ENCODE measurements at places on chromosomes 5 and 9. TPM values are rescaled to one million over a fixed set of nuclear protein-coding genes. Genes with fewer than 3 reads are reported as not detected.
A peak's percentile ranks its signal among the peaks of the same experiment; 100 is the strongest.

GRCh38 chr9:109172935-109173334 is 5.9 kb upstream of the FRRS1L start:
- H3K27me3 ChIP-seq = no peaks in the 10 kb centered on the region
- H3K4me1 ChIP-seq = no peaks in the 10 kb centered on the region
- no peaks in the 10 kb centered on the region for H3K36me3 ChIP-seq
- no peak overlapping the region for H3K27ac ChIP-seq
- H3K4me3 ChIP-seq = no peak overlapping the region
- DNase-seq = no peak

DNA sequence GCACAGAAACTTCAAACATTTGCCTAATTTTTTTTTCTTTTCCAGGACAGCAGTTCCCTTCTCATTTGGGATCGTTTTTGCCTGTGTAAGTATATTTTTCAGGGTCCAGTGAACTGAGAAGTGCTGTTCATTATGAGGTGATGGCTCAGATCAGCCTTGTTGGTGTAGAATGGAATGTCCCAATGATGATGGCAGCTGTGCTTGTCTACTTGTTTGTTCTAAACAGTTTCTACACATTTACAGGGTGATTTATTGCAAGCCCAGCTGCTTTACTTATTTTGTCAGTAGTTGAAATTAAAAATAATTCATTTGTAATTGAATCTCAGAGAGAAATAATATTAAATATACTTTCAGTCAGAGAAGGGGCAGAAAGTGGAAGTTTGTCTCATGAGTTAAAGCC is 337.6 kb upstream of the SEMA6A start:
- H3K27ac ChIP-seq = no peak overlapping the region
- H3K36me3 ChIP-seq = no peaks in the 10 kb centered on the region
- no peak overlapping the region for H3K4me3 ChIP-seq
- no peaks in the 10 kb centered on the region for H3K27me3 ChIP-seq
- DNase-seq = no peak

GRCh38 chr9:114957558-114957957 is 27.2 kb upstream of the TNFSF8 start:
- no peak overlapping the region for H3K4me3 ChIP-seq
- no peak for DNase-seq
- H3K27ac ChIP-seq = peak overlapping the region; percentile 20
- no peaks in the 10 kb centered on the region for H3K27me3 ChIP-seq

DNA sequence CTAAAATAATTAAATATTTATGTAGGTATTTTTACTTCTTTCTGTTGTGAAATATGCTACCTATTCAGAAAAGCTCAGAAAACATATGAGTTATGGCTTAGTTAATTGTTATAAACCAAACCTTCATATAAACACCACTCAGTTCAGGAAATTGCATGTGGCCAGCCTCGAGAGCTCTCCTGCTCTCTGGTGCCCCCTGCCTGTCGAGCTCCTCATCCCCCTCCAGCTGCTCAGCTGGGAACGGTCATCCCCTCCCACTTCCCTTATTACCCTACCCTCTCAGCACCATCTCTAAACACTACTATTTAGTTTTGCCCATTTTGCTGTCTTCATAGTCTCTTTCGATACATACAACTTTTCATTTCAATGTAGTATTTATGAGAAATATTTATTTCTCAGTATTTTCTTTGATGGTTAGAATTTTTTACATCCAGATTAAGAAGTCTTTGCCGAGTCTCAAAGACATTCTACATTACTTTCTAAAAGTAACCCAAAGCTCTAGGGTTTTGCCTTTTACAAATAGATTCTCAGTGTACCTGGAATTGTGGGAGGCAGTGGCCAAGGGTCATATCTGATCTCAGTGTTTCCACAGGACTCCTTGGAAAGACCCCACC is 51.2 kb upstream of the SEMA4D start:
- no peak overlapping the region for H3K4me3 ChIP-seq
- H3K27ac ChIP-seq = no peak overlapping the region
- H3K36me3 ChIP-seq = no peaks in the 10 kb centered on the region
- no peaks in the 10 kb centered on the region for H3K27me3 ChIP-seq

DNA sequence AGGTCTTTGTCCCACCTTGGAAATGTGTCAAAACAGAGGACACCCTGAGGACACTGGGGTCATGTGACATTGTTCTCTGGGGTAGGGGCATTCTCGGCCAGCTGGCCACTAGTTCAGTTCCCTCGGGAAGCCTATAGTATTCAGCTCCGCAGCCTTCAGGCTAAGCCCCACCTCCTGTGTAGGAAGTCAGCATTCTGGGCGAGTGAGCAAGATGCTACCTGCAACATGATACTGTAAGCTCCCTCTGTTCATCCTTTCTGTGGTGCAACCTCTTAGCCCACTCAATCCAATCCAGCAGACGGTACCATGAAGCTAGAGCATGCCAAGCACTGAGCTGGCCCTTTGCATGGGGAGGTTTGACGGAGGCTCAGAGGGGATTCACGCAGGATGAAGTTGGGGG is 5.3 kb downstream of the NTNG2 start:
- no peak overlapping the region for H3K4me3 ChIP-seq
- no peak for DNase-seq
- H3K36me3 ChIP-seq = no peaks in the 10 kb centered on the region
- peaks cover 27% of the 10 kb centered on the region for H3K4me1 ChIP-seq

DNA sequence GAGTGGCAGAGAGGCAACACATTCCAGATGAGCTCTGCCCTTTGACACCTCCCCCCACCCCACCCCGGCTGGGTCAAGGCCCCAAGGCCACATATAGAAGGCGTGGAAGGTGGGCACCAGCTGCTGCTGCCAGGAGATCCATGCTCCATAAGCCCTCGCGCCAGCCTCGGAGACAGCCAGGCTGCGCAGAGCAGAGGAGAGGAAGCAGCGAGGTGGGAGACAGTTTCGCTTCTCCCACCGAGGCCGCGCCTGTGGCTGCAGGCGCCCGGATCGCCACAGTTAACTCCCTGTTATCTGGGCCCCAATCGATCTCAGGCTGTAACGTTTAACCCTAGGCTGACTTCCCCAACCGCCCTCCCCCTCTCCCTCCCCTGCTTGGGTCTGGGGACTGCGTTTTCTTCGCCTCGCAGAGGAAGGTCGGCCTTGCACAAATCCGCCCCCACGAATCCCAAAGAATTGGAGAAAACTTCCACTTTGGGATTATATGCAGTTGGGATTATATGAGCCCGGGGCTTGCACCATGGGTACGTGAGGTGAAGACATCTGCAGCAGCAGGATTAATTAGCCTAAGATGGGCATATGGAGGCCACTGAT is 1.1 kb upstream of the CXXC5 start:
- H3K4me3 ChIP-seq = peak overlapping the region; percentile 87
- H3K27ac ChIP-seq = no peak overlapping the region
- DNase-seq = no peak

DNA sequence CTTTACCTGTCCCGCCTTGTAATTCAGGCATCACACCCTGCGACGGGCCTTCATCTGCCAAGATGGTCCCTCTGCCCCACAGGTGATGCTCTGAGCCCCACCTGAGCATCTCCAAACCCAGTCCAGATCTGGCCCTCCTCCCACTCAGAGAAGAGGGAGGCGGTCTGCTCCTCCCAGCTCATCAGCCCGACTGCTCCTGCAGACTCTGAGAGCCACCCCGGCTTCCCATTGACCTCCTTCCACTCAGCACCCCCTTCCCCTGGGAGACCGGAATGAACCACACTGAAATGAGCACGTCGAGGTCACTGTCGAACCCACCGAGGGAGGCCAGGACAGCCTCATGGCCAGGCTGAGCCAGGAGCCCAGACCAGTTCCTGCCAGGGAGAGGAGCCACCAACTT is 12.8 kb downstream of the ABO start:
- H3K36me3 ChIP-seq = no peaks in the 10 kb centered on the region
- H3K27me3 ChIP-seq = no peaks in the 10 kb centered on the region
- no peak overlapping the region for H3K27ac ChIP-seq

- H3K36me3 ChIP-seq = peaks cover 36% of the 10 kb centered on the region
- peaks cover 66% of the 10 kb centered on the region for H3K4me1 ChIP-seq
- peak overlapping the region; percentile 99 for H3K4me3 ChIP-seq
These were observed 1.8 kb downstream of the HNRNPH1 start for GRCh38 chr5:179621551-179622214.

DNA sequence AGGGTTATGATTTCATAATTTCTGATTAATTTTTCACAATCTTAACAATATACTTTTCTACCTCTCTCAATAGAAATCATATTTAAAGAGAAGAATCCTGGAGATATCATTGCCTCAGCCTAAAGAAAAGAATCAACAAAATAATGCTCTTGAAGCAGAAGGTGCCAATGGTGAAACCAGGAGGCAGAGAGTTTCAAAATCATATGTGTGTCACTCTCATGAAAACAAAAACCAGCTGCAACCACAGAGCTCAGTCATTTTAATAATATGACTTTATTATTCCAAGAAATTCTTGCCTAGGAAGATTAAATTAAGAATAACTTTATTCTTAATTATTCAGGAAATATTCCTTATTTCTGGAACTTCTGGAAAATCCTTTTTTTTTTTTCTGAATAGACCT is 266.8 kb upstream of the ACTBL2 start:
- H3K4me1 ChIP-seq = no peaks in the 10 kb centered on the region
- no peak overlapping the region for H3K27ac ChIP-seq
- DNase-seq = no peak
- no peaks in the 10 kb centered on the region for H3K36me3 ChIP-seq
- H3K27me3 ChIP-seq = no peaks in the 10 kb centered on the region

GRCh38 chr5:158273035-158273434 is 414.1 kb upstream of the CLINT1 start:
- no peaks in the 10 kb centered on the region for H3K36me3 ChIP-seq
- peak; percentile 82 for DNase-seq
- no peaks in the 10 kb centered on the region for H3K4me1 ChIP-seq
- H3K4me3 ChIP-seq = no peak overlapping the region
- H3K27ac ChIP-seq = no peak overlapping the region

DNA sequence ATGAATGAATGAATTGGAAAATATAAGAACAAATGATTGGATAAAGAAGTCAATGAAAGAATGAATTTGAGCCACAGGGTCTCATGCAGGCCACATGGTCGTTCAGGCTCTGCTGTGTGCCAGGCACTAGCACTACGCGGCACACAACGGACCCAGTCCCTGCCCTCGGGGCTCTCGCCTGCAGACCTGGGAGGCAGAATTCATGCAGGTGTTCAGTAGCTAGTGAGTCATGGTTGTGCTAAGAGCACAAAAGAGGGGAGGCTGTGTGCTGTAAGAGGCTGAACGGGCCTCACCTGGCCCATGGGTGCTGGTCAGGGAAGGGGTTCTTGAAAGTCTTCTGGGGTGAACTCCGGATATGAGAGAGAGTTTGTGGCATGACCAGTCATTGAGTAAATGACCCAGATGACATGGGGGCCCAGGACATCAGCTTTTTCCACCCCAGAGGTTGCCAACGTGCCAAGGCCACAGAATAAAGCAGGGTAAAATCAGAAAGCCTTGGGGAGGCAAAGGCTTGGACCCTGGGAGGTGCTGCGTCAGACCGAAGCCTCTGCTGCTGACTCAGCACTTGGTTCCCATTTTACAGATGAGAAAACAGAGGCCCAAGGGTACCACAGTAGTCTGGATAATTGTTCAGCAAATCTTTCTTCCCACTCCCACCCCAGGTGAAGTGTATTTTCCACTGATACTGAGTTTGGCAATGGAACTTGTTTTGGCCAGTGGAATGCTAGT is 264.3 kb upstream of the MVB12B start:
- no peaks in the 10 kb centered on the region for H3K4me1 ChIP-seq
- DNase-seq = no peak
- no peaks in the 10 kb centered on the region for H3K27me3 ChIP-seq
- H3K36me3 ChIP-seq = no peaks in the 10 kb centered on the region
- H3K27ac ChIP-seq = no peak overlapping the region
- H3K4me3 ChIP-seq = no peak overlapping the region

GRCh38 chr9:78462611-78463010 is 165.7 kb downstream of the PSAT1 start:
- no peaks in the 10 kb centered on the region for H3K4me1 ChIP-seq
- DNase-seq = no peak
- H3K27me3 ChIP-seq = no peaks in the 10 kb centered on the region
- no peak overlapping the region for H3K27ac ChIP-seq
- H3K4me3 ChIP-seq = no peak overlapping the region

The NFIL3 gene
- total RNA-seq = 23.9 TPM

The FBP2 gene
- total RNA-seq = not detected

The IRX2 gene
- total RNA-seq = 0.17 TPM

The CCDC183 gene
- total RNA-seq = 0.33 TPM

The HOMER1 gene
- total RNA-seq = 19.5 TPM

All from esophagus muscularis mucosa (tissue), 4 donors.